Transverse colon (tissue), 4 donors: ENCODE measurements at places on chromosomes 4 and X. TPM values are rescaled to one million over a fixed set of nuclear protein-coding genes. Genes with fewer than 3 reads are reported as not detected.

The SLC9A7 gene
- 3.3 TPM for total RNA-seq

The ZFYVE28 gene
- 60.7 TPM for total RNA-seq

The L1CAM gene
- total RNA-seq = 7.1 TPM

- no peaks in the 10 kb centered on the region for H3K4me1 ChIP-seq
- no peak overlapping the region for H3K27ac ChIP-seq
- H3K4me3 ChIP-seq = no peak overlapping the region
- no peak for DNase-seq
- no peaks in the 10 kb centered on the region for H3K36me3 ChIP-seq
Measured at GRCh38 chr4:139092271-139092670, 76.7 kb downstream of the NOCT start.

DNA sequence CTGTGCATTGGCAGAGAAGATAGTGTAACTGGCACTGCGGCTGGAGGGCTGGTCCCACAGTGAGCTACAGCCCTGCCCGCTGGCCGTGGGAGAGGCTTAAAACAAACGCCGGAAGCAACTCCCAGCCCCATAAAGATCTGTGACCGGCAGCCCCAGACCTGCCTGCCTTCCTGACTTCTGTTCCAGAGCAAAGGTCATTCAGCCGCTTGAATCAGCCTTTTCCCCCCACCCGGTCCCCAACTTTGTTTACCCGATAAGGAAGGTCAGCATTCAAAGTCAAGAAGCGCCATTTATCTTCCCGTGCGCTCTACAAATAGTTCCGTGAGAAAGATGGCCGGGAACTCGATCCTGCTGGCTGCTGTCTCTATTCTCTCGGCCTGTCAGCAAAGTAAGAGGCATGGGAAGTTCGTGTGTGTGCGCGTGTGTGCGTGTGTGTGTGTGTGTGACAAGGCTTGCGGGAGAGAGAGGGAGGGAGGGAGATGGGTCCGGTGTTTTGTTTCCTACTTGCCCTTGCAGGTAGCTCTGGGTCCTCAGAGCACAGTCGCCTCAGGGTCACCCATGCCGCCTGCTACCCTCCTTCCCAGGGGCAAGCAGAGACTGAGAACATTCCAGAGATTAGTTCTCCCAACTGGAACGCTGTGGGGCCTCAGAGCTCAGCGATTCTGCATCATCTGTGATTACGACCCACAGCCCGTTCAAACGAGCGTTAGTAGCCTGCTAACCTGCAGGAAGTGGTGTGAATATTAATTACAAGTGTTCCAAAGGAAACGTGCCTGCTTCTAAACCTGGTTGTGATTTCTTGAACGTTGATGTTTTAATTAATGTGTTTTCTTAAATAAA is at the start of gene MGST2:
MGST2 (plus strand) TSS at position 130 of the 840 bp plus-strand sequence; CDS start at position 331, 201 bp downstream.
- no peaks in the 10 kb centered on the region for H3K27me3 ChIP-seq
- peaks cover 33% of the 10 kb centered on the region for H3K4me1 ChIP-seq
- peak within 1 kb of the TSS; percentile 89 for H3K27ac ChIP-seq
- peak within 1 kb of the TSS; percentile 10 for H3K4me3 ChIP-seq
- peak; percentile 91 for DNase-seq
- H3K36me3 ChIP-seq = no peaks in the 10 kb centered on the region

DNA sequence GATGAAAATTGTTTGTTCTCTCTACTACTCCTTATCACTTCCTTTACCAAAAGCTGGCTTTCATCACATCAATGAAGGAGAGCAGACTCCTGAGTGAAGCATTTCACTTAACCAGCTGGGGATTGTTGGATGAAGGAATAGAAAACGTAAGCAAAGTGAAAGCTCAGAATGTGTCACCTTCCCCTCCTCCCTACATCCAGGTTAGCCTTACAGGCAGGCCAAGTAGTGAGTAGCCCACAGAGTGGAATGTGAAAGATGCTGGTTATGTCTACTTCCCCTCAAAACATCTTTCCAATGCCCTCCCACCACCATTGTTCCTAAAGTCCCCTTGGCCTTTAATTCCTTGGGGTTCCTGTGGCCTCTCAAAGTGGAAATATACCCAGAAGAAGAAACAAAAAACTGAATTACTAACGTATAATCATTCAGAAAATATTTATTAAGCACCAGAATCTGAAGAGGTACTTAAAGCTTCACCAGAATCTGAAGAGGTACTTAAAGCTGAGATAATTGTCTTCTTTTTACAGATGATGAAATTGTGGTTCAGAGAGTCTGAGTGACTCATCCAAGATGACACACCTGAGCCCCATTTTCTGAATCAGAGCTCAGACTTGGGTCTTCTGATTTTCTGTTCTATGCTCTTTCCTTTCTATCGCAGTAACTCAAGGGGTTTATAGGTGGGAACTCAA is 6.5 kb downstream of the P2RY4 start:
- H3K27ac ChIP-seq = no peak overlapping the region
- DNase-seq = no peak
- no peaks in the 10 kb centered on the region for H3K27me3 ChIP-seq
- no peaks in the 10 kb centered on the region for H3K36me3 ChIP-seq
- no peak overlapping the region for H3K4me3 ChIP-seq
- no peaks in the 10 kb centered on the region for H3K4me1 ChIP-seq

- no peak overlapping the region for H3K4me3 ChIP-seq
- H3K27me3 ChIP-seq = no peaks in the 10 kb centered on the region
- no peaks in the 10 kb centered on the region for H3K36me3 ChIP-seq
Measured at GRCh38 chr4:152640058-152640921, 39.5 kb downstream of the TMEM154 start.

- no peak overlapping the region for H3K27ac ChIP-seq
- DNase-seq = no peak
- H3K36me3 ChIP-seq = no peaks in the 10 kb centered on the region
Measured at GRCh38 chr4:626201-627091, 1.1 kb downstream of the PDE6B start.

- H3K27me3 ChIP-seq = no peaks in the 10 kb centered on the region
- no peak overlapping the region for H3K4me3 ChIP-seq
- H3K4me1 ChIP-seq = peaks cover 30% of the 10 kb centered on the region
- no peak for DNase-seq
- no peaks in the 10 kb centered on the region for H3K36me3 ChIP-seq
- peak overlapping the region; percentile 86 for H3K27ac ChIP-seq
Measured at GRCh38 chr4:1193206-1194009, 21.0 kb upstream of the SPON2 start.

- no peaks in the 10 kb centered on the region for H3K36me3 ChIP-seq
- H3K27me3 ChIP-seq = no peaks in the 10 kb centered on the region
- no peak overlapping the region for H3K27ac ChIP-seq
- H3K4me3 ChIP-seq = no peak overlapping the region
Measured at GRCh38 chrX:77922787-77923186, 12.3 kb downstream of the ATP7A start.
